Stimulated activated CD8-positive, alpha-beta memory T cell treated with anti-CD3 and anti-CD28 coated beads, Interleukin-15, amount 100 ng/mL, for 1 hour (primary cell): ENCODE measurements at places on chromosomes 11 and 22.

- DNase-seq: no peak
These were observed 115.9 kb upstream of the GRK3 start for GRCh38 chr22:25448435-25449051.

GRCh38 chr11:74014880-74015279 is 6.0 kb upstream of the UCP3 start:
- DNase-seq: no peak

GRCh38 chr11:118311518-118311917 is 7.0 kb downstream of the CD3E start:
- no peak for DNase-seq

- DNase-seq: no peak
These were observed 437 bp downstream of the KIAA0930 start for GRCh38 chr22:45240104-45240809.

DNA sequence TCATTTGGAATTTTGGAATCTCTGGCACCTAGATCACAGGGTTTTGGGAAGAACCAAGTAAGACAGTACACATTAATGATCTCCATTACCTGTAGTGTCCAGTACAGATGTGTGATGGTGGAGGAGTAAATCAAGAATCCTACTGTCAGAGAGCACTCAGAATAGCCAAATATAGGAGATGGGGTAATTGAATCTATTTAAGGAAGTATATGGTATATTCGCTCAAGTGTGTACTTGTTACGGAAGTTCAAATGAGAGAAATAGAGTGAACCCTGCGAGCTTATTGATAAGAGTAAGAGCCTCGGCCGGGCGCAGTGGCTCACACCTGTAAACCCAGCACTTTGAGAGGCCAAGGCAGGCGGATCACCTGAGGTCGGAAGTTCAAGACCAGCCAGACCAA is 2.2 kb downstream of the SPCS2 start:
- DNase-seq: no peak

- no peak for DNase-seq
These were observed at the start of gene OR4C16 for GRCh38 chr11:55571828-55572227. OR4C16 (plus strand) TSS chr11:55572128; CDS start chr11:55572128, 0 bp downstream.

DNA sequence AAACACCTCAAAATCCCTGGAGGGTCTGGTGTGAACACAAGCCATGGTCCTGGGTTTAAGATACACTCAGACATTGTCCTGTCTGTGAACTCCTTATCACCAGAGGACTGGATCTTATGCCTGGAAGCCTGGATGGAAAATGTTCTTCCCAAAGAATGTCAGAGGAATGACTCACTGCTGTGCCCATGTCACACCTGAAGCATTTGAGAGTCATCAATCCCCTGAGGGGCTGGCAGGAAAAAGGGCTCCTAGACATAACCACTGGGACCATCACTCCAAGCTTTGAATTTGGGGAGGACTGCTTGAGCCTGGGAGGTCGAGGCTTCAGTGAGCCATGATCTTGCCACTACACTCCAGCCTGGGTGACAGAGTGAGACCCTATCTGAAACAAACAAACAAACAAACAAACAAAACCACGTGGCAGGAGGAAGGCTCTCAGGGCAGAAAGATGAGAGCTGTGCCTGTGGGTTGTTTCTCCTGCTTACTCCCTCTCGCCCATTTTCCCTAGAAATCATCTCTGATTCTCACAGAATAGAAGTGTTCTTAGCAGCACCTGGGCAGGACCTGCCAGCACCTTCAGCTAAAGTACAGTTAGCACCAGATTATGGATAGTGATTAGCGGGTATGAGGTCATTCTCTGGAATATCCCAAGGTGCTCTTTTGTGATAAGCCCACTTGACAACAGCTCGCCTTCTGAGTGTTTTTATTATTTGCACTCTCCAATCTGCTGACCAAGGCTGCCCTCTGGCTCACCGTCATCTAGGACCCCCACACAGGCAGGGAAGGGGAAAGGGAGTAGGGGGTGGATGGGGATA is 11.9 kb upstream of the PRG2 start:
- no peak for DNase-seq

DNA sequence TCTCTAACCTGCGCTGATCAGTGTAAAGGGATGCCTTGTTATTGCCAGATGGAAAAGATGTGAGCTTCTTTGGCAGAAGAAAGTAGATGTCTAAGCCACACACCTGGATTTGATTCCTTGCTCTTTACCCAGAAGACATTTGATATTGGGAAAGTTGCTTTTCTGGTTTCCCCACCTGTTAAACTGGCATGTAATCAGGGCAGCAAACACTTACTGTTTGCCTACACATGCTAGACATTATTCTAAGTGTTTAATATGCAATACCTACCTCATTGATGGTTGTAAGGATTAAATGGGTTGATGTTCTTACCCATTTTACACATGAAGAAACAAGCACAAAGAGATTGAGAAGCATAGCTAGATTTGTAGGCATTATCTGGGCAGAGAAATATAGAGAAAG is 16.6 kb downstream of the ASRGL1 start:
- no peak for DNase-seq

DNA sequence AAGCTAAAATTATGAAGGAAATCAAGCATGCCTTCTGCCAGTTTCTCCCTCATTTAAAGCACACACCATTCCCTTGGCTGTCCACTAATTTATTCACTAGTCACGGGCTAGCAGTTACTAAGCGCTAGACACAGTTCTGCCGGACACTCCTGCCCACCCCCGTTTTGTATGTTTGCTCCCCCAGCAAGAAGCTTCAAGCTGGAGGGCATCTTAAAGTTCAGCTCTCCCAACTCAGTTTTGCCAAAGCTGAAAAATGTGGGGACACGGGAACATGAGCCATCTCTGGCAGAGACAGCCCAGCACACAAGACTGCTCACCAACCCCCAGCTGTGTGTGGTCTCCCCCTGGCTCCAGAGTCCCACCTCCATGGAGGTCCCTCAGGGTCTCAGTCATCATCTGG is 263.6 kb downstream of the BRD1 start:
- no peak for DNase-seq

DNA sequence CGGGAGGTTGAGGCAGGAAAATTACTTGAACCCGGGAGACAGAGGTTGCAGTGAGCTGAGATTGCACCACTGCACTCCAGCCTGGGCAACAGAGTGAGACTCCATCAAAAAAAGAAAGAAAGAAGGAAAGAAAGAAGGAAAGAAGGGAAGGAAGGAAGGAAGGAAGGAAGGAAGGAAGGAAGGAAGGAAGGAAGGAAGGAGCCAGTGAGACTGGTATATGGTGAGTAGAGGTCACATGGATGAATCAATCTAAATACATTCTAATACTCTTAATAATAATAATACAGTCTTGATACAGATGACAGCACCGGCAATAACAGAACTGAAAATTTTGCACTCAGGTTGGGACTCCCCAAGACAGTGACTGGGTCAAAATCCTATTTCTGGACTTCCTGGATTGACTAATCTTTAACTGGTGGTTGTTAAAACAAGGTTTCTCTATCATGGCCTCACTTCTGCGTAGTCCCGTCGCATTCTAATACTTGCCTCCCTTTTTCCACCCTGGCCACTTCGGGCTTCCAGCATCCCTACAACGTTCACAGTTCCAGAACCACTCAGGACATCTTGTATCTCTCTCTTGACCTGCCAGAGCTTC is 53.5 kb upstream of the EIF3M start:
- DNase-seq: no peak

DNA sequence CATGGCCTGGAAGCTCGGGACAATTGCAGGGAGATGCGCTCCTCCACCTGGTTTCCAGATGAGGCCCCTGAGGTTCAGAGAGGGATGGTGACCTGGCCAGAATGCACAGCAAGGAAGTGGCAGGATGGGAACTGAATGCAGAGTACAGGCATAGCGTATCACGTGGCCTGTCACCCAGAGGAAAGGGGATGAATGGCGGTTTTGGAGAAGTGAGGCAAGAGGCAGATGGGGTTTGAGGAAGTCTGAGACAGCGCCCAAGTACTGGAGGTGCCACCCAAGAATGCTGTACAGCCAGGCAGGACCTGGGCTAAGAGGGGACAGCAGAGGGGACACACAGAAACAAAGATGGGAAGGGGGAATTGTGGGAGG is 4.9 kb downstream of the RAB3IL1 start:
- no peak for DNase-seq

DNA sequence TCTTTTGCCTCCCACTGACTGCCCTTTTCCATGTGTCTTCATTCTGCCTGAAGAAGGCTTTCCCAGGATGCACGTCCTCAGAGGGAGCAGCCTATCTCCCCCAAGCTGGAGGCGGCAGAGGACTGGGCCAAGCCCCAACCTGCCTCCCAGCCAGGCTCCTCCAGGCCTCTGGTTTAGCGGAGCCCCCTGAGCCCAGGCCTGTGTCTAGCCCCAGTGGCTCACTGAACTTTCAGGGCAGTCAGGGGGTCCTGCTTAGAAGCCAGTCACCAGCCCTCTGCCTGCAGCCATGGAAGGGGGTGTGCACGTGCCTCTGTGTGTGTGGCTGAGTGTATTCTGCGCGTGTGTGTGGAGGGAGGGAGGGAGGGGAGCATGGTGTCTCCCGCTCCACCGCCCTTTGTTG is 10.4 kb upstream of the GRK2 start:
- no peak for DNase-seq

GRCh38 chr11:117833401-117833891 is 8.9 kb upstream of the FXYD2 start:
- DNase-seq: no peak

- no peak for DNase-seq
These were observed 1863.7 kb upstream of the RAG2 start for GRCh38 chr11:38461751-38462150.

DNA sequence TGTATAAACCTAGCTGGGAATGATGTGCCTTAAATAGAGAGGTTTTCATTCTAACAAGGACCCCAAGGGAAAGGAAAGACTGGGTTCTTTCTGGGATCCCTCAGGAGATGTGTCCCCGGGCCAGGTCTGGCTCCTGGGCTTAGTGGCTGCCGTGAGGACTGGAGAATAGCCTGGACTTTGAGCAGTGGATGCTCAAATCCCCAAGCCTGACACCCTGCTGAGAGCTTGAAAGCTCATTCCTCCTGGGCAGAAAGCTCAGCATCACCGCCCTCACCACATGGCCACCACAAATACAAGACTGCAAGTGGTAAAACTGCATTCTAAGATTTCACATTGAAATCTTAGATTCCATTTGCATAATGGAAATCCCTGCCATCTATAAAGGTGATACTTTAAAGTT is 79.4 kb upstream of the NARS2 start:
- DNase-seq: no peak

GRCh38 chr22:29979777-29980321 is 96.9 kb downstream of the MTMR3 start:
- DNase-seq: no peak

- no peak for DNase-seq
These were observed 141.2 kb downstream of the CSNK2A3 start for GRCh38 chr11:11211888-11212287.

- no peak for DNase-seq
These were observed 25.0 kb downstream of the PARVG start for GRCh38 chr22:44205516-44206329.

DNA sequence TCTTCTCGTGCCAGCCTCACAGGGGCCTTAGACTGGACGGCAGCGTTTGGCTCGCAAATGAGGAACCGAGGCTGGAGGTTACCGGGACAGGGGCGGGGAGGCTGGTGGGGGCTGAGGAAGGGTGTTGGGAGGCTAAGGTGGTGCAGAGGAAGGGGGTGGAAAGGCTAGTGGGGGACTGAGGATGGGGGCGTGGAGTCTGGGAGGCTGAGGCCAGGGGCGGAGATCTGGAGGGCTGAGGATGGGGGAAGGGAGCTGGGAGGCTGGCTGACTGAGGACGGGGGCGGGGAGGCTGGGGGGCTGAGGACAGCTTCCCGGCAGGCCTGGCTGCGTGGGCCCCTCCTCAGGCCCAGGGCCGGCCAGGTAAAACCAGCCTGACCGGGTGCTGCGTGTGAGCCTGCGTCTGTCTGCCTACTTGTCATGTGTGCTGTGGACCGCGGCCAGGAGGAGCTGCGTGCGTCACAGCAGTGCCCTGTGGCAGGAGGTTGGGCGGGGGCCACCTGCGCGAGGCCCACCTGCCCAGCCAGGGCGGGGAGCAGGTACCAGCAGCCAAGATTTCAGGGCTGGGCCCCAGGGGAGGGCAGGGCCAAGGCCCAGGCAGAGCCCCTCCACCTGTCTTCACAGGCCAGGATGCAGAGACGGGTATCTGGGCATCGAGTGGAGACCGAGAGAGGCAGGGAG is 9.4 kb upstream of the PIM3 start:
- no peak for DNase-seq

GRCh38 chr11:16155448-16155847 is 200.9 kb downstream of the SOX6 start:
- no peak for DNase-seq

- peak; percentile 9 for DNase-seq
These were observed 2.1 kb downstream of the KMT2A start for GRCh38 chr11:118438314-118438931.

- DNase-seq: no peak
These were observed 46.9 kb downstream of the LUZP2 start for GRCh38 chr11:24543771-24544170.
